Endodermal cell (in vitro differentiated cells): ENCODE measurements at places on chromosomes 13 and 19.

DNA sequence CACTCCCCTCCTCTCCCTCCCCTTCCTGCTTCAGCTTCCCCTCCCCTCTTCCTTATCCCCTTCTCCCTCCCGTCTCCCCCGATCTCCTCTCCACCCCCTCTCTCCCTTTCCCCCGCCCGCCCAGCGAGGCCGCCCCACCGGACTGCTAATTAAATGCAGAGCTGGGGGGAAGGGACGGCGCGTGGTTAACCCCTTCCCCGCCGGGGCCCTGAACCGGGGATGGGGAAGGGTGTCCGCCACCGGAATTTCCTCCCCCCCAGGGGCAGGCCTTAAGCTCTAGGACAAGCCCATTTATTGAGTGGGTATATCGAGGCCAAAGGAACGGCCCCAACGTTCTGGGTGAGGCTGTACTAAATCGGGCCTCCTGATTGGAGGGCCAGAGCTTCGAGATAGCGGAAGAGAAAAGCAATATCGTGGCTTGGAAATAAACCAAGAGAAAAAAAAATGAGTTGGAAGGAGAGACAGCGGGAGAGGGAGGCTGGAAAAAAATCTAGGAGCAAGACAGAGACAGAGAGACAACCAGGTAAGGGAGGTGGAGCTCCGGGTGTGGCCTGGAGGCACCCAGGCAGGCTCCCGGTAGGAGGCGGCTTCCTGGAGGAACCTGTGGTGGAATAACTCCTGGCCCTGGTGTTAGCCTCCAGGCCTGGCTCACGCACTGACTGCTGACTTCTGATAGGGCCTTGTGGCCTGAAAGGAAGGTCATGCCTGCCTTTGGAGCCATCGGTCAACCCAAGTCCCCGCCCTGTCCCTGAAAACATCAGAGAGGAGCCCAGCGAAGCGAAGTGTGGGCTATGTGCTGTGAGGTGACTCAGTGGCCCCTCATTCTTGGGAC lies 11.6 kb upstream of the JUND start:
- peak; percentile 97 for DNase-seq

- no peak for DNase-seq
These were observed 183.9 kb downstream of the LHFPL6 start for GRCh38 chr13:39419068-39419467.

DNA sequence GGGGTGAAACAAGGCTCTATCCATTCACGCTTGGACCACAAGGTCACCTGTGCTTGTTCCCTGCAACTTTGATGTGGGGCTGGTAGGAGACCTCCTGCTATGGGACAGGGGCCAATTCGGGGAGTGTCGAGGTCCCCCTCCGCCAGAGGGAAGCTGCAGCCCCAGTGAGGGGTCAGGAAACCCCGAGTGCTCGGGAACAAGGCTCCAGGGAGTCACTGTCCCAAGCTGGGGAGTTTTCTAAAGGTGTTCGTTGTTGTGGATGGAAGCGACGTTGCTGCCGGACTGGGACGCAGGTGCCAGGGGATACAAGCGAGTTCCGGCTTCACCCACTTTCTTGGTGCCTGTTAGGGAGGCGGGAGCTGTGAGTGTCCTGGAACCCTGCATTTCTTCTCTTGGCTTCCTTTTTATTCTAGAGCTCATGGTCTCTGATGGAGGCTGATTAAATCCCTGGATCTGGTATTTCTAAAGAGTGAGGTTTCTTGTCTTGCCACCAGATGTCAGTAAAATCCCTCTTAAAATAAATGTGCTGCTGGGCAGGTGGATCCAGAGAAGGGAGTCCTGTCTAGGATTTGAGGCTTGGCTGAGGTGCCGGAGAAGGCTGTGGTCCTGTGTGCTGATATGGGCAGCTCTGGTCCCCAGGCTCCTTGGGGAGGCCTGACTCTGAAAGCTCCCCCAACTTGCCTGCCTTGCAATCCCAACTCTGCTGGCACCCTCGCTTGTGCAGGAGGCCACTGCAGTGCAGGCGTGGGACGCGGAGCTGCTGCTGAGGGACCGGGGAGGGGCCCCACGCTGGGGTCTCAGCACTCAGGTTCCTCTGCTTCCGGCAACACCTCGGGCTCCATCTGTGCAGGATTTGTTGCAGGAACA lies 153.9 kb downstream of the TEX29 start:
- DNase-seq: peak; percentile 68

DNA sequence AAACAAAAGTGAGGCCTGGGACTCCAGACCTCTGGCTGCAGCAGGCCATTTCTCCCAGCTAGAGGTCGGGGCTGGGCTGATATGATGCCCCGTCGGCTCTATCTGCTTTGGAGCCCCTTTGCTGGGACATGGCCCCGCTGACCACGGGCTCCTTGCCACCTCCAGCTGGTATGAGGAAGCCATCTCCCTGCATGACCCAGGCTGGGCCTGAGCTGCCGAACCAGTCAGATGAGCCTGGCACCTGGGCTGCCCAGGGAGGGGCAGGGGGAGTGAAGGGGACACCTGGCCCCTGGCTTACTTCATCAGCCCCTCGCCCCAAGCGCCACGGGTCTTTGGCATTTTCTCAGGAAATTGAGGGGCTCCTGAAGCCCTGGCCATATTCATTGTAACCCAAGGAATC lies 7.8 kb downstream of the ZSWIM4 start:
- no peak for DNase-seq

- DNase-seq: no peak
These were observed 9.8 kb downstream of the TMED1 start for GRCh38 chr19:10826231-10826630.

DNA sequence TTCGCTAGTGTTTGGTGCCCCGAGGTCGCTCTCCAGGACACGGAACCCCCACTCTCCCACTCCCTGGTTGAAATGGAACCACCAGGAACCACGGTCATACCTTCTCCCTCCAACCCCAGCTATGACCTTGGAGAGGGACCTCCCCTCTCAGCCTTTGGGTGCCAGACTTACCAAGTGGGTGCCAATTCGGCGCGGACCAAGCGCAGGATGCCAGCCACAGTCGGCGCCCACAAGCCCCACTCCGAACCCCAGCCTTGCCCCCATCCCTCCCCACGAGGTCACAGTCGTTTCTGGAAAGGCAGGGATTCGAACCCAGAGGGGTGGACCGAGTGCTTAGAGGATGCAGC lies 910 bp downstream of the PDE4C start:
- DNase-seq: no peak
